Caki2 (cell line): ENCODE measurements at places on chromosomes 5 and 9. TPM values are rescaled to one million over a fixed set of nuclear protein-coding genes. Genes with fewer than 3 reads are reported as not detected.

The TAF11L12 gene
- not detected in 2 replicates for total RNA-seq

The FOXD4 gene
- not detected in 2 replicates for total RNA-seq

The GHR gene
- not detected in 2 replicates for total RNA-seq

The KIF12 gene
- 15.8 and 19.3 TPM in 2 replicates for total RNA-seq

The NR4A3 gene
- not detected in 2 replicates for total RNA-seq

The ANKRD34B gene
- 3.3 and 3.4 TPM in 2 replicates for total RNA-seq

The PCDHGC5 gene
- total RNA-seq, result not detected in 2 replicates
